H7 (cell line): ENCODE measurements at places on chromosomes 3 and 15. TPM values are rescaled to one million over a fixed set of nuclear protein-coding genes. Genes with fewer than 3 reads are reported as not detected.

Gene TIPIN
- 16.2 and 17.0 TPM in 2 replicates for total RNA-seq

DNA sequence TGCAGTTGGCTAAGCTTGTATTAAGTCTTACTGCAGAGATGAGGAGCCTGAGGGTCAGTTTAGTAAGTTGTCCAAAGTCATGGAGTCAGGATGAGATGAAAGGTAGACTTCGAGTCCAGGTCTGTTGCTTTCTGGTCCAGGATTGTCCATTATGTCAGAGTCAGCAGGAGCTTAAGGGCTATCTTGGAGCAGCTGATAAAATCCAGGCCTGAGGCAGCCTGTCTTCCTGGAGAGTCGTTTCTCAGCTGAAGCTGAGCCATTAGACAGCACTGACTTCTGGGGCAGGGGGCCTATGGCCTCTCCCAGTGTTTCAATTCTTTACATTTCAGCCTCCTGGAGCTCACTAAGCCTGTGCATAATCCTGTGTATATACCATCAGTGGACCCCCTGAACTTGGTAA, 219.5 kb upstream of the GAP43 start:
- DNase-seq = no peak

- no peak for DNase-seq
These were observed 22.1 kb downstream of the SUSD5 start for GRCh38 chr3:33196538-33196937.

GRCh38 chr15:42955518-42955917, 34.9 kb upstream of the TTBK2 start:
- DNase-seq = no peak

DNA sequence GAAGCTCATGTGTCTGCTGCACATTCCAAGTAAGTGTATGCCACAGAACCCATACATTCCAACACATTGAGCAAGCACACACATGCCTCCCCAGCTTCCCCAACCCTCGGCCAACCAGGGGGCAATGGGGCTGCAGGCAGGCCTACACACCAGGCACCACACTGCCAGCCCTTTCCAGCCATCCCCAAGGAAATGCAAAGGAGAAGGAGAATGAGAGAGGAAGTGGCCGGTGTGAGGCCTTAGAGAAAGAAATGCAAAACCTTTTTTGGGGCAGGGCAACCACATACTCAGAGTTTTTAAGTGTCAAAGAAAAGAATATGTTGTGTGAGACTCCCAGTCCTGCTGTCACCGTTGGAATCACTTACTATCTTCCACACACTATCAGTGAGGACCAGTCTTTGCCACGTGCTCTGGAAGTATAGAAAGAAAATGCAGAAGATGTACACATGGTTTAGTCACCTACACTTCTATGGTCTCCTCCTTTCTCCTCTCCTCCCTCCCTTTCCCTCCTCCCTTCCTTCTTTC, 11.1 kb downstream of the IGF2BP2 start:
- DNase-seq = peak; percentile 43

Gene COLQ
- 0.52 and 1.00 TPM in 2 replicates for total RNA-seq

Gene DAZL
- 1.4 and 2.4 TPM in 2 replicates for total RNA-seq

- no peak for DNase-seq
These were observed 564.5 kb upstream of the ZNF717 start for GRCh38 chr3:76349715-76350480.

Gene LEKR1
- 0.38 TPM in 1 of 2 replicates, not detected in the other for total RNA-seq

Gene SEMA3B
- total RNA-seq = 2.8 and 4.4 TPM in 2 replicates

Gene LTF
- total RNA-seq = not detected in 2 replicates

Gene IGSF10
- total RNA-seq = 0.04 and 0.21 TPM in 2 replicates

GRCh38 chr15:28079313-28079969, 19.7 kb downstream of the OCA2 start:
- peak; percentile 41 for DNase-seq

Gene GPR149
- not detected in 2 replicates for total RNA-seq

GRCh38 chr15:29457729-29458128, 188.1 kb upstream of the NSMCE3 start:
- no peak for DNase-seq

- DNase-seq = no peak
These were observed 72.7 kb downstream of the IL1RAP start for GRCh38 chr3:190586631-190587011.

Gene CFAP91
- 0.37 and 1.8 TPM in 2 replicates for total RNA-seq

Gene ACP3
- 0.62 and 2.5 TPM in 2 replicates for total RNA-seq

GRCh38 chr15:77144492-77145070, 73.7 kb upstream of the TSPAN3 start:
- no peak for DNase-seq

DNA sequence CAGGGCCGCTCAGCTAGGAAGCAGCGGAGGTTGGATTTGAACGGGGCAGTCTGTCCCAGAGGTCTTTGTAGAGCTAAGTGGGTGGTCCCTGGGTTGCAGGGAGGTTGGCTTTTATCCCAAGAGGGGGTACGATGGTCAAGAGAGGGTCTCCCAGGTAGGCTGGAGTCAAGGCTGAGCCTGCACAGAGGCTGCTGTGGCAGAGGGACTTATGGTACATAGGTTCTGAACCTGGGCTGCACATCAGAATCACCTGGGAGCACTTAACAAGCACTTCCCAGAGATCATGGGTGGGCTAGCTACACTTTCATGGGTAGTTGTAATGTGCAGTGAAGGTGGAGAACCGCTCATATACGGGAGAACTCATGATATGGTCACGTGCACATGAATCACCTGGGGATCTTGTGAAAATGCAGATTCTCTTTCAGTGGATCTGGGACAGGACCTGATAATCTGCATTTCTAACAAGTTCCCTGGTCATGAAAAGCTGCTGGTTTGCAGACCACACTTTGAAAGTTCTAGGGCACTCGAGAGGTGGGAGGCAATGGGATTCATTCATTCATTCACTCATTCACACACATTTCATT, 2.9 kb upstream of the RASGRF1 start:
- DNase-seq = peak; percentile 12

DNA sequence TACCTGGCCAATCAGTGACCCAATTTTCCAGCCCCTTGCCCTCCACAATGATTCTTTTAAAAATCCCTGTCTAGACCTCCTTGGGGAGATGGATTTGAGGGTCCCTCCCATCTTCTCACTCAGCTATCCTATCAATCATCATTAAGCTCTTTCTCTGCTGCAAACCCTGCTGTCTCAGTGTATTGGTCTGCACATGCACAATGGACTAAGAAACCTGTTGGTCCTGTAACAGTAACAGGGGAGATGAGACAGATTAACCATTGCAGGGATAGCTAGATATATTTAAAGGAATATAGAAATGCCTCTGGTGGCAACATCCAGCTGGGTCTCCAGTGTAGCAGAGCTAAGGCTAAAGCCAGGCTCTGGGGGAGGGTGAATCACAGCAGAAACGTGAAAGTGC, 74.6 kb upstream of the CHRNA7 start:
- no peak for DNase-seq

GRCh38 chr3:50263478-50264382, 5.2 kb upstream of the SEMA3B start:
- no peak for DNase-seq
